Kasumi-1 (cell line): ENCODE measurements at places on chromosomes 6 and 20.

DNA sequence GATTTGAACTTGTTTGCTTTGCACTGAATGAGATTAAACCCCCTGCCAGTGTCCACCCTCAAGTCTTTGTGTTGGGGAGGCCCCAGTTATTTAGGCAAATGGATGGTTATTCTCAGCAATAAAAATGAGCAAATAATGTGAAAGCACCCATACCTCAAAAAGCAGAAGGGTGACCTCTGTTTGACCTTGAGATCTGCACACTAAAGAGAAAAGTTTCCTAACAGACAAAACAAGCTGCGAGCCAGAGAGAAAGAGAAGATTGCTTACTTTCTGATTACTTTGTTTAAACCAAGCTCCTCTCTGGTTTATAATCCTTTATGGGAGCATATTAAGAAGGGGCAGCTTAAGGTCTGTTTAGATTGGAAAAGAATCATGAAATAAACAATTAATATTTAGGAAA is 30.4 kb upstream of the TRERF1 start:
- no peak for DNase-seq

GRCh38 chr20:19382386-19383340 is 170.2 kb downstream of the SLC24A3 start:
- no peak for DNase-seq

DNA sequence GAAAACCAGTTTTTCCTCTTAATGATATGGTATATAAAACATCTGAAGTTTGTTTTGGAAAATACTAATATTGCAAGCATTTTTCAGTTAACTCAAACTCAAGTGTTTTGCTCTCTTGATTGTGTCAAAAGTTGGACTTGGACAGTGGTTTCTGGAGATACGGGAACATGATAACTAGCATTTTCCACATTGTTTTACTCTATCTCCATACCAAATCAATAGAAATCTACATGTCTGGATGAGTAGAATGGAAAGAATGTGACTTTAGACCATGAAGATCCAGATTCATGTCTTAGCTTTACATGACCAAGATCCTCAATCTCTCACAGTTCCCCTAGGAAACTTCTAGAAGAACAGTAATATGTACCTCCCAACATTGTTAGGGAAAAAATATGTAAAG is 22.2 kb upstream of the FBXO30 start:
- DNase-seq: no peak

GRCh38 chr6:169985121-169986015 is 233.9 kb downstream of the ERMARD start:
- DNase-seq: no peak

- peak; percentile 63 for DNase-seq
Observed at GRCh38 chr6:129598244-129599187, 111.5 kb downstream of the ARHGAP18 start.

GRCh38 chr6:111566873-111567517 is 38.7 kb downstream of the TRAF3IP2 start:
- DNase-seq: peak; percentile 66

GRCh38 chr6:128885381-128885780 is 2.4 kb downstream of the LAMA2 start:
- no peak for DNase-seq

- no peak for DNase-seq
Observed at GRCh38 chr20:61127311-61128039, 124.6 kb upstream of the CDH4 start.

- no peak for DNase-seq
Observed at GRCh38 chr6:73182021-73182607, 43.2 kb downstream of the KHDC1L start.

DNA sequence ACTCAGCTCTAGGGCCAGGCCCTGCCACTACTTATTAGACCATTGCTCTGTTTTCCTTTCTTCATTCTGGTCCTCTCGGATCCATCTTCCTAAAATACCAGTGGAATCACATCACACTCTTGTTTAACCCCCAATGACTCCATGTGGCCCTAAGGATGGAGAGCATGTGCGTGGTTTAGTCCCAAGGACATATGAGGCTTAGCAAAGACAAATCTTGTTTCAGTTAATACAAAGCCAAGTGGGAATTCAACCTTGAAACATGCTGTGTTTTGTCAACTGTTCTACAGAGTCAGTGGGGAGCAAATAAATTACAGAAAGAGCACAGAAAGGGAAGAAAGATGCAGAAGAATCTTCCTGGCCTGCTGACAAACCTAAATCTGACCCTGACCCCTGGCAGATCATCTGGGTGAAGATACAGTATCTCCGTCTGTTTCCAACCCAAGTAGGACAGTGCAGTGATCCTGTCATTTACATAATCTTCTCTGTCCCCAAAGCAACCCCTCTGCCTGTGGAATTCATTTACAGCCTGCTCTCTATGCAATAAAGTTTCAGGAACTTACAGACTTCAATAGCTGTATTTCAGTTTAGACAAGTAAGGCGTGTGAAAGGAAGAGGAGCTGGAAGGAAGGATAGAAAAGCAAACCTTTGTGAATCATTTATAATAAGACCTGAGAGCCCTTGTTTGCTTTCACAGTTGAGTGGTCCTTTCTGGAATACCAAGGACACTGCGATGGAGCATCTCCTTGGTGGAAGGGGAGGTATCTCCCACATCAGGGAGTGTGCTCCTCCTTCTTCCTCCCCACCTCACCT is 144.0 kb downstream of the THBS2 start:
- no peak for DNase-seq

GRCh38 chr6:39227476-39227875 is 1.8 kb downstream of the KCNK5 start:
- DNase-seq: no peak

DNA sequence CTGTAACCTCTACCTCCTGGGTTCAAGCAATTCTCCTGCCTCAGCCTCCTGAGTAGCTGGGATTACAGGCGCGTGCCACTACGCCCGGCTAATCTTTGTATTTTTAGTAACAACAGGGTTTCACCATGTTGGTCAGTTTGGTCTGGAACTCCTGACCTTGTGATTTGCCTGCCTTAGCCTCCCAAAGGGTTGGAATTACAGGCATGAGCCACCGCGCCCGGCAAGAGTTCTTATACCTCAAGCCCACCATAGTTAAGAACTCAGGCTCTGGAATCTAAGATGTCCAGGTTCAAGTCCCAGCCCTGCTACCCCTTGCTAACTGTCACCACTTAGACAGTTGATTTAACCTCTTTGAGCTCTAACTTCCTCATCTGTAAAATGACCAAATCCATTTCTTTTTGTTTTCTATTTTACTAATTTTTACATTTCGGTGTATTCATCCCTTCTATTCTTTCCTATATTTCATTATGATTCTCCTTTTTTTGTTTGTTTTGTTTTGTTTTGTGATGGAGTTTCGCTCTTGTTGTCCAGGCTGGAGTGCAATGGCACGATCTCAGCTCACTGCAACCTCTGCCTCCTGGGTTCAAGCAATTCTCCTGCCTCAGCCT is 104.8 kb upstream of the ZNF217 start:
- DNase-seq: peak; percentile 9

DNA sequence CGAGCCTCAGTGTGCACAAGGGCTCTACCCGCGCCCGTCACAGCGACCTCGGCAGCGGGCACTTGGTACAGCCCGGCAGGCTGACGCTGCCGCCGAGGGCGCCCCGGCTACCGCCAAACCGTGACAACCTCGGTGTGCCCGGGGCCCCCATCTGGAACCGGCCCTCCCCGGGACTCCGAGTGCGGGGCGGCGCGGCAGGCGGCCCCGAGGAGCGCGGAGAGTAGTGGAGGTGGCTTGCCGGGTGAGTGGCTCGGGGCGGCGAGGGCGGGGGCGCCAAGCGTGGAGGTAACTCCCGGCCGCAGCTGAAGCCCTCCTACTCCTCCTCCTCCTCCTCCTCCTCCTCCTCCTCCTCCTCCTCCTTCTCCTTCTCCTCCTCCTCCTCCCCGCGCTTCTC is at the start of gene ISM1:
Gene ISM1, plus strand, starts transcription at position 371 of the 394 bp plus-strand sequence. CDS start 503 bp downstream, outside the sequence.
- no peak for DNase-seq

DNA sequence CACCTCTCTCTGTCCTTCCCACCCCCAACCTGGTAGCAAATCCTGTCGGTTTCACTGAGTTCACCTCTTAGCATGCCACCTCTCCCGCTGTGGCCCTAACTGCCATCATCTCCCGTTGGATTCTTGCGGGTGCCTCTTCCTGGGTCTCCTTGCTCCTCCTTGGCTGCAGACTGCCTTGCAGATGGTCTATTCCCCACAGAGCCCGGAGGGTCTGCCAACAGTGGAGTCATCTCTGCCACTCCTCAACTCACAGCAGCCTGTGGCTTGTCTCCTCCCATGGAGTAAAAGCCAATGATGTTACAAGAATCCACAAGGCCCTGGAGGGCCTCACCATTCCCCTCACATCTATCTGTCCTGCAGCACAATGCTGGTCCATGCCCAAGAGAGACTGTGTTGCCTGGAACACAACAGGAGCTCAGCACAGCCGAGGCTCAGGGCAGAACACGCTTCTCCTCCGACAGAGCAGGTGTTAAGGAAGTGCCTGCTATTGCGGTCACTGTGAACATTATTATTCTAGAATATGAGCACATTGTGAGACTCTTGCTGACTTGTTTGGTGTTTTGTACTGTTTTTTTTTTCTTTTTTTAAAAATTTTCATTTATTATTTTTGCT is 241.8 kb upstream of the SULF2 start:
- no peak for DNase-seq

- peak; percentile 58 for DNase-seq
Observed at GRCh38 chr6:110876806-110877564, 2.4 kb downstream of the AMD1 start.

DNA sequence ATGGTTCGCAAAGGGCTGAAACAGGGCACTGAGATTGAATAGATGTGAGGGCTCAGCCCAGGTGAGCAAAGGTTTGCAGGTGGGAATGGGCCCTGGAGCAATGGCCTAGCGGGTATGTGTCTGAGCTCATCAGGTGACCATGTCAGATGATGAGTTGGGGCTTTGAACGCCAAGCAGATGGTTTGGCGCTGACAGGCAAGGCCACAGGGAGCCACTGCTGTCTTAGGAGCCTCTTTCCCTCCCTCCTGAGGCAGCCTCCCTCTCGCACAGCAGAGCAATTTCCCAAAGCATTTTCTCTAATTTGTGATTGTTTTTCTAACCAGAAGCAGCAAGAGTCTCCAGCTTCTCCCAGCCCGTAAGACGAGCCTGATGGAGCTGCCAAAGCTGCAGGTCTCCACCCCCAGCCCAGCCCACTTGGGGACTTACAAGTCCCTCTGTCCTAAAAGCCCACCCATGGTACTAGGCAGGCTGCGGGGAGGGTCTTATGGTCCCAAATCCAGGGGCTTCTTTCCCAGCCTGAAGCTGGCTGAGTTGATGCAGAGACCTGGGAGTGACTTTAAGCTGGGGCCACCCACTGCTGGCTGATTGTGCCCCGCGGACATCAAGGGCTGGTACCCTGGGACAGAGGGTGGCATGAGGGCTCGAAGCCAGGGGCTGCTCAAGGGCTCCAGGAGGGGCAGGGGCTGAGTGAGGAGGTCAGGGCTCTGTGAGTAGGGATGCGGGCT is 11.6 kb downstream of the CDH22 start:
- DNase-seq: no peak

- no peak for DNase-seq
Observed at GRCh38 chr20:52621401-52621800, 350.8 kb upstream of the TSHZ2 start.

DNA sequence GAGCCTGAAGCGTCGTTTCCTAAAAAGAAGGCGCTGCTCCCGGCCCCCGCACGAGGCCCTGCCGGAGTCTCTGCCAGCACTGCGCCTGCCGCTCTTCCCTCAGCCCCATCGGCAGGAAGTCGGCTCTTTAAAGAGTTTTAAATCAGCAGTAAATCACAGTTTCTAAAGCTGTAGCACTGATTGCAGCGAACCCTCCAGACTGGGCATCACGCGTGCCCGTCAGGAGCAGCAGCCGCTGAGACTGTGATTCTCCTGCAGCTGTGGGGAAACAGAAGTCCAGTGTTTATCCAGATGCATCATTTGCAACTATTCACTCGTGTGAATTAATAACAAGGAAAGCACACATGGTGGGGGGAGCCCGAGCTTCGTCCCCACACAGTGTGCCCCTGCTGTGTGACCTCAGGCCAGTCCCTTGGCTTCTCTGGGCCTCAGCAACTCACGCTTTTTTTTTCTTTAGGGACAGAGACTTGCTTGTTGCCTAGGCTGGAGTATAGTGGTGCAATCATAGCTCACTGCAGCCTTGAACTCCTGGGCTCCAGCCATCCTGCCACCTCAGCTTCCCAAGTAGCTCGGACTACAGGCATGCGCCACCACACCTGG is 28.3 kb downstream of the DLL1 start:
- no peak for DNase-seq

DNA sequence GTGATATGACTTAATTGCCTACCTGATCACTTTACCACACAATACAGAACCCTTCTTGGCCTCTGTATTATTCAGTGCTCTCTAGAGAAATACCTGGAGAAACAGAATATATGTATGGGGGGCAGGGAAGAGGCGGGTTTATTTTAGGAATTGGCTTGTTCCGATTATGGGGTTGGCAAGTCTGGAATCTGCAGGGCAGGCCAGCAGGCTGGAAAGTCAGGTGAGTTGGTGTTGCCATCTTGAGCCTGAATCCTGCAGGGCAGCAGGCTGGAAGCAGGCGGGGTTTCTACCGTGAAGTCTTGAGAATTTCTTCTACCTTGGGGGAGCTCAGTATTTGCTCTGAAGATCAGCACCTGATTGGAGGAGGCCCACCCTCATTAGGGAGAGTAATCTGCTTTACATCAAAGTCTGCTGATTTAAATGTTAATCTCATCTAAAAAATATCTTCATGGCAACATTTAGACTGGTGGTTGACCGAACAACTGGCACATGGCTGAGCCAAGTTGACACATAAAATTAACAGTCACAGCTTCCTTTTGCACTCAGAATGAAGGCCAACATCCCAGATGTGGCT is 193.9 kb downstream of the ZDHHC14 start:
- no peak for DNase-seq

DNA sequence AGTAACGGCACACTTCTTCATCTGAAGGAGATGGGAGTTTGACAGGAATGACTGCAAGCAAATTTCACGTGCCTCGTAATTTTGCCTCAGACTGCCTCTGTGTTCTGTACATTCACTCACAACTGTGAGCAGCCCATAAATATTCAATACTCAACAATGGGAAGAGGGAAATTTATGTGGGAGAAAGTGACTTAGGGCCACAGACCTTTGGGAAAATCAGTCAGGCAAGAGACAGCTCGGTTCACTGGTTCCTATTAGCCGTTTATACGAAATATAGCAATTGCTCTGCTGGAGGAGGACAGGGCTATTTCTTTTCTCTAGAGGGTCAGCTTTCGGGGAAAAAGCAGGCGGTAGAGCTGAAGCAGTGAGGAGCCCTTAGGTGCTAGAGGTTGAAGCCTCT is 28.0 kb downstream of the OPN5 start:
- DNase-seq: no peak

DNA sequence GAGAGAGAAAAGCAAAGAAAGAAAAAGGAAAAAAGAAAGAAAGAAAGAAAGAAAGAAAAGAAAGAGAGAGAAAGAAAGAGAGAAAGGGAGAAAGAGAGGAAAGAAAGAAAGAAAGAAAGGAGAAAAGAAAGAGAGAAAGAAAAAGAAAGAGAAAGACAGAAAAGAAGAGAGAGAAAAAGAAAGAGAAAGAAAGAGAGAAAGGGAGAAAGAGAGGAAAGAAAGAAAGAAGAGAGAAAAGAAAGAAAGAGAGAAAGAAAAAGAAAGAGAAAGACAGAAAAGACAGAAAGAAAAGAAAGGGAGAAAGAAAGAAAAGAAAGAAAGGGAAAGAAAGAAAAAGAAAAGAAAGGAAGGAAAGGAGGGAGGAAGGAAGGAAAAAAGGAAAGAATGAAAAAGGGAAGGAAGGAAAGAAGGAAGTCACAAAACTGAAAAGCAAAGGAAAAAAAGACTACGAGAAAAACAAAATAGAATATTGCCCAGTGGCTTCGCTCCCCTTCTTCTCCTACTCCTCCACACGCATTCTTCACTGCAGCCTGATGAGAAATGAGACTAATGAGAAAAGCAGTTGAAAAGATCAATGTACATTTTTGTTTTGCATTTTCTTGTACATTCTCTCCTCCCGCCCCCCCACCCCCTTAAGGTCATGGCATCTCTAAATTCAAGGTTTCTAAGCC is 170.0 kb downstream of the SOD2 start:
- DNase-seq: no peak

GRCh38 chr6:82259389-82259788 is 11.8 kb upstream of the IBTK start:
- peak; percentile 43 for DNase-seq
